ENCODE measurements at places on chromosomes 5 and 9.

- DNase-seq, result no peak
Observed at GRCh38 chr9:2741441-2742158, 24.3 kb downstream of the KCNV2 start.

GRCh38 chr5:108655750-108656450 lies 91.8 kb upstream of the FER start:
- DNase-seq, result no peak

DNA sequence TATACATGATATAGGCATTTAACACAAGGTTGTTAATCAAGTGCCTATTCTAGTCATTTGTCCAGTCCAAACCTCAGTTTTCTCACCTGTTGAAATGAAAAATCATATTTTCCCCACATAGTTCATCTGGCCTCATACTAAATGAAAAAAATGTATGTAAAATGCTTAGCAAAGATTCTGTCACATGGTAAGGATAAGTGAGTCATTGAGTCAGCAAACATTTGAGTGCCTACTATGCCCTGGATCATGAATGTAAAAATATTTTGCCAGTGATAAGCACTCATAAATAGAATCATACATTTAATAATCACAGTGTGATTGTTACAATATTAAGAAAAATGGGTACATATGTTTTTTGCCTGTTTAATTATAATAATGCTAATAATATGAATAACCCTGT lies 181.2 kb upstream of the PAPPA start:
- DNase-seq, result no peak

DNA sequence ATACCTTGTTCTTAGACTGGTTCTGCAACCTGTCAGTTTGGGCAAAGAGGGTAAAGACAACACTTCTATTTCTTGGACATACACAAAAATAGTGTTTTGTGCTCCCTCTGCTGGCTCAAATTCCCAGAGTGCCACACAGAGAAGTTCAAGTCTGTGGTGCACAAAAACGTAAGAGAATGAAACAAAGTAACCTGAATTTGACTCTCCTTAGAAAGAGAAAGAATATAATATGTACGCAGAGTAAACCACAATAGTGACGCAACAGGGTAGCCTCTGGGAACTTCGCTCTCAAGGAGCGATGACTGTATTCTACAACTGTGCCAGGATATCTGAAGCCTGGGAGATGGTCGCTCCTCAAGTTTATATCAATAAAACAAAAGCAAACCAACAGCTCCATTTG lies 18.5 kb downstream of the DDX31 start:
- DNase-seq, result no peak

GRCh38 chr9:19999491-20000057 lies 210.7 kb upstream of the SLC24A2 start:
- DNase-seq, result no peak

DNA sequence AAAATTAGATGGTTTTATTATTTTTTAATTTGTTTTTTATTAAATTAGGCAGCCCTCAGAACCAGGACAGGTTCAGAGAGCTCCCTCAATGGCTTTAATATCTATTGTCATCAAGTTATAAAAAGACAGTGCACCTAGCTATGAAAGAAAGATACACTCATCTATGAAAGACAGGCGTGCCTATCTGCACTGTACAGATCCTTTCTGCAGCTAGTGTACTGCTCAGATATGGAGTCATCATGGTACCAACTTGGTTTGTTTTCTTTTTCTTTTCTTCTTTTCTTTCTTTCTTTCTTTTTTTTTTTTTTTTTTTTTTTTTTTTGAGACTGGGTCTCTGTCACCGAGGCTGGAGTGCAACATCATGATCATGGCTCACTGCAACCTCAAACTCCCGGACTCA lies 54.8 kb upstream of the GPBP1 start:
- DNase-seq, result no peak

DNA sequence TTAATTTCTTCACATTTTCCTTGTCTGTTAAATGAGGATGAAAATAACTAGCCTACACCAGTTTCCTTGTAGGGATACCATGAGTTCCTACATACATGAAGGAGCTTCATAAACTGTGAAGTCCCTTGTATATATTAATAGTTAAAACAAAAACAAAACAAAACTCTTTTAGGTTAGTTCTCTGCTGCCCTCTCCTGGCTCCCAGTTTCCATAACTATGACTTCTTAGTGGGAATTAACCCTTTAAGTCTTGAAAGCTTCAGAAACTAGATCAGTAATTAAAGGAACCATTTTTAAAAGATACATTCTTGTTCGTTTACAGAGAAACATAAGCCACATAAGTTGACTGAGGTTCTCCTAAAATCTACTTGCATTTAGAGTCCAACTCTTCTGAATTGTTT lies 500.0 kb upstream of the C9orf72 start:
- DNase-seq, result peak; percentile 15

- DNase-seq, result no peak
Observed at GRCh38 chr5:145244788-145245187, 590.4 kb downstream of the PRELID2 start.

GRCh38 chr9:9231946-9232345 lies 1380.9 kb downstream of the PTPRD start:
- DNase-seq, result no peak

- no peak for DNase-seq
Observed at GRCh38 chr5:79172269-79172668, 60.7 kb downstream of the BHMT start.

- DNase-seq, result no peak
Observed at GRCh38 chr5:175035882-175036533, 311.6 kb downstream of the MSX2 start.

GRCh38 chr5:72179816-72180440 lies 72.7 kb downstream of the MAP1B start:
- DNase-seq, result no peak

DNA sequence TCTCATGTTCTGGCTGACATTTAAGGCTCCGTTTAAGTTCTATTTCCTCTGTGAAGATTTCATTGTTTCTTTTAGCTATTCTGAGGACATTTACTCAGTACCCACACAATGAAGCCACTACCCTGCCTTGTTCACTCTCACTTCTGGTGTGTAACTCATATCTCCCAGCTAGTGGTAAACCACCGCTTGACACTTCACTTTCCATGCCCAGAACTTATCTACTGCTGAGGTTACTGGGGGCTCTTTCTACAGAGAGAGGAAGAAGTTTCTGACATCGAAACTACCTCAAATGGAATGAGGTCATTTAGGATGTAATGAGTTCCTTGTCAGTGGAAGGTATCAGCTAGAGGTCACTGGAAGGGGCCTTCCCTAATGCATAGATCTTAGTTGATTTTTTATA lies 501.5 kb downstream of the DMAC1 start:
- DNase-seq, result no peak

GRCh38 chr9:4792054-4792571 lies 631 bp upstream of the RCL1 start:
- DNase-seq, result no peak

GRCh38 chr9:100426189-100426529 lies 784 bp upstream of the MSANTD3 start:
- DNase-seq, result no peak

DNA sequence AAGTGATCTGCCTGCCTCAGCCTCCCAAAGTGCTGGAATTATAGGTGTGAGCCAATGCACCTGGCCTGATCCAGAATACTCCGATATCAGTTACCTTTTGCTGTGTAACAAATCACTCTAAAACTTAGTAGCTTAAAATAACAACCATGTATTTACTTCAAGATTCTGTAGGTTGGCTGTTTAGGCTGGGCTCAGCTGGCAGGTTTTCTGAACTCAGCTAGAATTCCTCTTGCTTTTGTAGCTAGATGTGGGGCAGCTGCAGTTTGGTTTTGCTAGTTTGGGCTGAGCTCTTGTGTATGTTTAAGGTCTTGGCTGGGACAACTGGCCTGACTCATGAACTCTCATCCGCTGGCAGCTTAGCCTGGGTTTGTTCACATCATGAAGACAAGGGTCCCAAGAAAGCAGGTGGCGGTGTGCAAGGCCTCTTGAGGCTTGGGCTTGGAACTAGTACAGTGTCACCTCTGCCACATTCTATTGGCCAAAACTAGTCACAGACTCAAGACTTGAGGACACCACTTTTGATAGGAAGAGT lies 138.3 kb upstream of the SHB start:
- DNase-seq, result no peak

- DNase-seq, result no peak
Observed at GRCh38 chr5:125579182-125579581, 832.7 kb upstream of the ZNF608 start.

DNA sequence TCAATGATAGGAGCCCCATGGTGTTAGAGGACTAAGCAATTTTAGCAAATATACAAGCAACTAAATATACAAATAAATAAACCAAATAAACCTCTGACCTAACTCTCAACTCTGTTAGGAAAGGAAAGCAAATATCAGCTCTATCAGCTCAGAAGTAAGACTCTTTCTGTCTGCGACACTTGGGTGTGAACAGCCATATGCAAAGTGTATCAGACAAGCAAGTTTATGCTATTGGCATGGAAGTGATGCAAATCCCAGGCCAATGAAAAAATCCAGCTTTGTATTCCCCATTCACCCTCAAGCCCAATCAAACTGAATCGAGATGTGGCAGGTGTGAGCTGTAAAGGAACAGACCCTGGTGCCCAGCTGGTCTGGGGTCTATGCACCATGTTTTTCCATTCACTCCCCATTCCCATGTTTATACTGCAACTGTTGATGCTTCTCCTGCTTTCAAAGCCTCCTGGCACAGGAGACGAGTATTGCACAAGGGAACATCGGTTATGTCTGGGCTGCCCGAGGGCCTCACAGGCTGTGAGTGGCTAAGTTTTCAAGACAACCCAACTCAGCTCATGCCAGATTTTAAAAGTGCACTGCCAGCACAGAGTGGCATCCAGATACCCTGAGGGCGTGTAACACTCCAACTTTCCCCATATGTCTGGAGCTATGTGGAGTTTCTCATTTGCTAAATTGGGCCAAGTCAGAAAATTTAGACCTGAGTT lies 73.1 kb downstream of the FEM1C start:
- no peak for DNase-seq

DNA sequence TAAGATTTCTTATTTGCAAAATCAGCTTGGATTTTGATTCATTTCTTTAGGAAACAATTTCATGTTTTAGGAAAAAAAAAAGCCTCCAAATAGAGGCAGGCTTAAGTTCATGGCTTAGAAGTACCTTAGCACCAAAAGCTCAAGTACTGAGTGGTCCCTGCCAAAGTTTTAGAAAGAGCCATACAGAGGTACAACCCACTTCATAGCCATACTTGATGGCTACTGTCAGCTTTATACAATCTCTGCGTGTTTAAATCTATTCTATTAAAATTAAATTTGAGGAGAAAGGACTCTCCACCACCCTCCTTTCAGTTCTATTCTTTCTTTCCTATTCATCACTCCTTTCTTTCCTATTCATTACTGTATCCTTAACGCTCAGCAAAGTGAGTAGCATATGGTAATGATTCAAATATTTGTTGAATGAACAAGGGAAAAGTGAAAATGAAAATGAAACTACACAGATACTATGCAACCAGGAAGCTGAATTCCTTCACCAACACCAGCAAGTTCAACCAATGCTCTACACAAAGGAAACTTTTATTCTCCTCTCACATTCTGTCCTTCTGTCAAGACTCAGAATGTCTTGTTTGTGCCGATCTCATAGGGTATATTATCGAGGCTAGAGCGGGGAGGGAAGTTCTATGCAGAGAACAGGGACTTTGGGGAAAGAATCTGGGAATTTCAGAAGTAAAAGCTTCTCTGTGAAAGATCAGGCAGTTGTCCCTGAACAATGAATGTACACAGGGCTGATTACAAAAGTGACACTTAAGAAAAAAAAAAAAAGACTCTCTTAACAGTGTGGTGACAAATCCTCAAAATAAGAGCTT lies 138.6 kb upstream of the SPEF2 start:
- DNase-seq, result no peak

- DNase-seq, result no peak
Observed at GRCh38 chr9:124513376-124513994, 6.3 kb upstream of the NR5A1 start.

DNA sequence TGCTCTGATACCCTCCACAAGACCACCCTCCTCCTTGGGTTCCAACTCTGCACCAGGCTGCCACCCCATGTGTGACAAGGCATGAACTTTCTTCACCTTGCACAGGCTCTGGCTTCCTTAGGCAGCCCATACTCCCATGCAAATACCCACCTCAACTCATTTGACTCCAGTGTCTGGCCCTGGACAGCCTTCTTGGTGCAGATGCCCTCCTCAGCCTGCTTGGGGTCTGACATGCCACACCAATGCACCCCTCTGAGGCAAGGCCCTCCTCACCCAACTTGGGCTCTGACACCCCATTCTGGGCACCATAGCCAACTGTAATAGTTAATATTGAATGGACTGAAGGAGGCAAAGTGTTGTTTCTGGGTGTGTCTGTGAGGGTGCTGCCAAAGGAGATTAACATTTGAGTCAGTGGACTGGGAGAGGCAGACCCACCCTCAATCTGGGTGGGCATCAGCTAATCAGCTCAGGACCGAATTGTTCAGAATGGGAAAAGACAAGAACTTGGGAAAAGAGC lies 115.0 kb upstream of the EPB41L4A start:
- no peak for DNase-seq

Measured in NCI-H774 (cell line).